ENCODE measurements at places on chromosomes 5 and 9. TPM values are rescaled to one million over a fixed set of nuclear protein-coding genes. Genes with fewer than 3 reads are reported as not detected.

DNA sequence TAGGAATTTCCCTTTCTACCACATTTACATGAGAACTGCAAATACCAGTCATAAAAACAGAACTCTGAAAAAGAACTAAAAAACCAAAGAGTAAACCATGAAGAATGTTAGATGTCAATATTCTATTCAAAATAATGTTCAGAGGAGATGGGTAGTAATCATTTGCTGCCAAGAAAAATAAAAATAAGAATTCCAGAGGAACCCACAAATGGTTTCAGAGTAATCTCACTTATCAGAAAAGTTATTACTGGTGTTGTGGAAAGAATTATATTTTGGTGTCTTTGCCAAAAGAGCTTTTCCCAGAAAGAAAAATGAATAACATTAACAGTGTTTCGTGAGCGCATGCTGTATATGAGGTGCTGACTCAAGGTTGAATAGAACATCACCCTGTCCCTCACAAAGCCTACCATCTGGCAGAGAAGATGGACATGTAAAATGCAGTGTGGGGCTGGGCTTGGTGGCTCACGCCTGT, 35.6 kb downstream of the GPR21 start:
- DNase-seq, result peak; percentile 95
- H3K27ac ChIP-seq, result peak overlapping the region; percentile 64
- H3K27me3 ChIP-seq, result no peaks in the 10 kb centered on the region
- peaks cover 32% of the 10 kb centered on the region for H3K4me1 ChIP-seq

DNA sequence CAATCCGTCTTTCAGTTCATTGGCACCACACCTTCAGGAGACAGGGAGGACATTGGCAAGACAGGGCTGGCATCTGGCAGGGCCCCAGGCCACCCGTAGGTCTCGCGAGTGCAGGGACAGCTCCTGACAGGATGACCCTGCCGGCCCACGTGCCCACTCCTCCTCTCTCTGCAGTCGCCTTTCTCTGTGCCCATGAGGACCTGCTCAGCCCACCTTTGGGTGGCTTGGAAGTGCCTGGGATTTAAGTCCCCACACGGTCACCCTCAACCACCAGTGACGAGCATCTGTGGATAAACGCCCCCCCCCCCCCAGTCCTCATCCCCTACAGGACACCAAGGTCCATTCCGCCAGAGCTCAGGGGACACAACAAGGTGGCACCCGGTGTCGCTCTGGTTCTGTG, 4.1 kb downstream of the MRPL36 start:
- peaks cover 51% of the 10 kb centered on the region for H3K4me1 ChIP-seq
- peaks cover 3% of the 10 kb centered on the region for H3K36me3 ChIP-seq
- no peak overlapping the region for H3K4me3 ChIP-seq
- H3K27me3 ChIP-seq, result no peaks in the 10 kb centered on the region

The ZNF454 gene
- total RNA-seq, result not detected

The SLC34A3 gene
- total RNA-seq, result 0.09 TPM

The TNPO1 gene
- total RNA-seq, result 172 TPM

All from astrocyte (in vitro differentiated cells and primary cell).